ENCODE measurements at places on chromosomes 3 and 15.

DNA sequence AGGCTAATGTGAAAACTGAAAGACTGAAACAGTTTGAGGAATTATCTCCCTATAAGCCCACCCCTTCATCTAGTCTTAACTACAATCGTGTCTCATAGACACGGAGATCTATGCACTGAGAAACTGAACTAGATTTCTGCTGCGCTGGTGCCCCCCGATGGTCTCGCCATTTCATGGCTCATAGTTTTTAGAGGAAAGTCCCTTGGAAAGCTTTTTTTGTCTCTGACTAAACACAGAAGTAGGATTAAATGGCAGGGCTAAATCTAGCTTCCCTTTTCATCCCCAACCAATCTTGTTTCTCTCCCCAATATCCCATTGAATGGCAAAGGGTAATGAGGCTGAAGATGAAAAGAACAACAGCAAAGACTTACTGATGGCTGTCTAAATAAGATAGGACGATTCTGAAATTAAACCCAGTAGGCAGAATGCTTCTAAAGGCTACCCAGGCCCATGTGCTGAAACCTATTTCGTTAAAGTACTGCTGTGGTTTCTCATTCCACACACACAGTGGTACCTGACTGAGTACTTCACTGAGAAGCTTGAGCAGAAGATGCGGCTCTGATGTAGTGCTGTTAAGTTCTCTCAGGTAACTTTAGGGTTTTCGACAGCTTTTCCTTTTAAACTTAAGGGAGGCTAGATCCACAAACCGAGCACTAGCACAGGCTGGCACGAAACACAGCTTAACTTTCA, 142.7 kb downstream of the GADL1 start:
- peak; percentile 24 for DNase-seq

GRCh38 chr3:95886616-95887015, 927.8 kb upstream of the EPHA6 start:
- DNase-seq = no peak

- no peak for DNase-seq
Observed at GRCh38 chr3:128072454-128073184, 20.4 kb downstream of the SEC61A1 start.

GRCh38 chr3:61645148-61645547, 83.8 kb downstream of the PTPRG start:
- no peak for DNase-seq

DNA sequence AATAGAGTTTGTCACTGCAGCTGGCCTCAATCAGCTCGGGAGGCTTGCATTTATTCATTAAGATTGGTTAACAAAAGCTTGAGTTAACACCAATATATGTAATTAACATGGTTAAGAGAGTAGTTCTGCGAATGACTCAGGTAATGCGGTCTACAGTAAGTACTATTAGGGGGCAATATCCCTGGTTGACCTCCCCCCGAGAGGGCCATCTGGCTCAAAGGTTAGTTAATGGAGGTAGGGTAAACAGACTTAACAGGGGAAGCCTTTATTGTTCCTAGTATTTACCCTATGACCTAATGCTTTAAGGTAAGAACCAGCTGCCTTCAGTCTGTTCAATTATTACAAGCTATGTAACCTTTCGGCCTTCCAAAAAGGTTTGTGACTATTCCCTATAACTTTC, 403.3 kb upstream of the SGO1 start:
- DNase-seq = no peak

- no peak for DNase-seq
Observed at GRCh38 chr3:57820479-57820878, 64.4 kb downstream of the SLMAP start.

GRCh38 chr15:80779658-80780415, 667 bp downstream of the CEMIP start:
- peak; percentile 74 for DNase-seq

GRCh38 chr15:36784717-36785116, 205.3 kb downstream of the CDIN1 start:
- no peak for DNase-seq

GRCh38 chr15:51224428-51224827, 114.0 kb downstream of the CYP19A1 start:
- no peak for DNase-seq

DNA sequence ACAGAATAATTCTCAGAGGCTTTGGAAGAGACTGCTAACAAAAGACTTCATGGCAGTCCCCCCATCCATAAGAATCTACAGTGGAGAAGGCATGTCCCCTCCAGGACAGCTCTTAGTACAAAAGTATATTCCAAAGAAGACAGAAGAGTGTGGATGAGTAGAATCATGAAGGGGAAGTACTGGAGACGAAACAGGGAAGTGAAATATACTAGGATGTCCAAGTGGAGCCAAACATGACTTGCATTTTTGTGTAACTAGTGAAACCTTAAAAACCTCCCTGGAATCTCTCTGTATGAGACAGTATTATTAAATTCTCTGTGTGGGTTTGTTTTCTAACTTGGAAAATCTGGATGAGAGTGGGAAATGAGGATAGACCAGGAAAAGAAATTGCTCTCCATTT, 312.4 kb downstream of the RSL24D1 start:
- no peak for DNase-seq

GRCh38 chr3:190266265-190266912, 55.9 kb downstream of the CLDN1 start:
- DNase-seq = no peak

DNA sequence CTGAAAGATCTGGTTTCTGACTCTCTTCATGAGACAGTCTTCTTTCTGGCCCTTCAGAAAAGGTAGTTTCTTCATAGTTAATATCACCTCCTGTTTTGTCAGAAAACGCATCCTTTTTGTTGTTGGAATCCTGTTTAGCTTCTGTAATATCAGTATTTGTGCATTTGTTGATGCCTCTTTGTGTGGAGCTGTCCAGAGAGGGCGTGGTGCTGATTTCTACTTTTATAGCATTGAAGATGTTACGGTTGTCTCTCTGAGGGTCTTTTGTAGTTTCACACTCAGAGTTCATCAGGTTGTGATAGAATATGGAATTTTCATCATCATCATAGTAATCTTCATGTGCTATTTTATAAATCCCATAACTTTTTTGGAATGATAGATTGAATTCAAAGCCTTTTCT, 8.9 kb downstream of the GPR149 start:
- DNase-seq = no peak

- DNase-seq = peak; percentile 34
Observed at GRCh38 chr3:64575211-64575844, 112.5 kb downstream of the ADAMTS9 start.

DNA sequence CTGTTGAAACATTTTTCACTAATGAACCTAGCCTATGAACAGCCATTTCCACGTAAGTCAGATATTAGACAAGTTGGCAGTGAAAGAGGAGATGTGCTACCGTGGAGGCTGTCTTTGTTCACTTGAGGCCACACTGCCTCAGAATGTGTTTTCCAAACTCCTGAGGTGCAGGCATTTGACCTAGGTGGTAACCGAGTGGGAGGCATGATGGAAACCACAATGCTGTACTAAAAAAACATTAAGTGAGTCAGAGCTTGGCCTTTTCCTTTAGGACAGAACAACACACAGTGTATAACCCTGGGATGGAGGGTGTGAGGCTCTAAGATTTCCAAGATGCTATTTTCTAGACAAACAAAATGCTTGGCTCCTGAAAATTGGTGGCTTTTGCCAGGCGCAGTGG, 406.3 kb downstream of the SOX2 start:
- DNase-seq = no peak

DNA sequence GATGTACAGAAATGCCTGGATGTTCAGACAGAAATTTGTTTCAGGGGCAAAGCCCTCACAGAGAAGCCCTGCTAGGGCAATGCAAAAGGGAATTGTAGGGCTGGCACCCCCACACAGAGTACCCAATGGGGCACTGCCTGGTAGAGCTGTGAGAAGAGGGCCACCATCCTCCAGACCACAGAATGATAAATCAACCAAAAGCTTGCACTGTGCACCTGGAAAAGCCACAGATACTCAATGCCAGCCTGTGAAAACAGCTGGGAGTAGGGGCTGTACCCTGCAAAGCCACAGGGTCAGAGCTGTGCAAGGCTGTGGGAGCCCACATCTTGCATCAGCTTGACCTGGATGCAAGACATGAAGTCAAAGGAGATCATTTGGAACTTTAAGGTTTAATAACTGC, 477.9 kb upstream of the NECTIN3 start:
- no peak for DNase-seq

GRCh38 chr15:78712797-78713515, 71.9 kb upstream of the CHRNB4 start:
- DNase-seq = no peak

DNA sequence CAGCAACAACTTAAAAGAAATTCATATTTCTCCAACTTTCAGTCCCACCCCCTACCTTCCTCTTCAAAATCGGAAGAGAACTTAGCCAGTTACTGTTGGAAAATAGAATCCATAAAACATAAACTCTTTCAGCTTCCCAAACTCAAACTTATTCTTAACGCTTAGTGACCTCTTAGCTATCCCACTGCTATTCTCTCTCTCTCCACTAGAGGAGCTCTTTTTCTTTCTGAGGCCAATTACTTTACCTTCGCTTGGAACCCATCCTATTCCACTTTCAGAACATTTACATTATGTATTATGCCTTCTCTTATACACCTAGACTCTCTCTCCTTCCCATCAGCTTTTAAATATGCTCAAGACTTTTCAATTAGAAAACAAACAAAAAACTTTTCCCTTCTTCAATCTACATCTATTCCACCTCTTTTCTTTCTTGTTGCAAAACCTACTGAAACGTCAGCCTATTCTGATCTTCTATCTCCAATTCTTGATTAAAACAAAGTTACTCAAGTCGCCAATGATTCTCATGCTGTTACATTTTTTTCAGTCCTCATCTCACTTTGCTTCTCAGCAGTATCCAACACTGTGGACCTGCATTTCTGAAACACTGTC, 13.4 kb upstream of the GHSR start:
- peak; percentile 55 for DNase-seq

DNA sequence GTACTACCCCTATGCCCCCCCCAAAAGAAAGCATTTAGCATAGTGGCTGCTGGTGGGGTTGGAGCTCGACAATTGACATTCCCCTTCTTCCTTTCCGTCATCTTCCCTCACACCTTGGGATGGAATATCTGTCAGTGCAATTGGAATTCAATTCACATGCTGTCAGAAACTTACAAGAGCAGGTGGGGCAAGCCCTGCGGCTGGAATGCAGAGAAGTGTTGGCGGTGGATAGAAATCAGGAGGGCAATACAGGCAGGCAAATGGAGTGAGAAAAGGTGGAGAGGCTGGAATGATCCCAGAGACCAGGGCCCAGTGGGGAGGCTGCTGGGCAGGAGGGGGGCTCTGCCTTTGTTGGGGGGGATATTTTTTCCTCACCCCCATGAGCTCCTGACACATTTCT, 44.1 kb downstream of the FAM3D start:
- DNase-seq = no peak

DNA sequence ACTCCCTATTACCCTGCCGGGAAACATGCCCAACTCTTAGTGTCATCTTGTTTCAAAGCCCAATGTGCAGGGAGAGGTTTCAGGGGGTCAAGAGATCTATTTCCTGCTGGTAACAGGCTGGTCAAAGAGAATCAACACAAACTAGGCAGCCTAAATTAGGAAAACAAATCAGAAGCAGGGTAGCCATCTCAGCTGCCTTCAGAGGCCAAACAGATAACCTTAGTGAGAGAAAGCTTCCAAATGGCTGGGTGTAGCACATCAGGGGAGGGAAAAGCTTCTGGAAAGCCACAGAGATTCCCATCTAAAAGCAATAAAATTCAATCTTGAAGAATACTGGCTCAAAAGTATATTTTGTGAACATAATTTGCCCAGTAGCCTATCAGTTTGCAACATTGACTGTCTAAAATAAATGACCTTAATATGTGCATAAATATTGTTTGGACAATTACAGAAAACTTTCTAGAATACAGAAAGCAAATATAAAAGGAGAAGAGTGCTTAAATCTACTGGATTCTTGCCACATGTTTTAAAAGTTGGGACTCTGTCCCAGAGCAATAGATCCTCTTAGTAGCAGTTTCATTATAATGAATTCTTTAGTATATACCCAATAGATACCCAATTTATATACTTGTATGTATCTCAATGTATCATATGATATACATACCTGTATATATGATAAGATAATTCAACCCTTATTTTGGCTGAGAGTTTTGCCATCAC, 371.9 kb upstream of the RARB start:
- DNase-seq = no peak

GRCh38 chr15:97759363-97759762, 201.1 kb upstream of the ARRDC4 start:
- DNase-seq = no peak

DNA sequence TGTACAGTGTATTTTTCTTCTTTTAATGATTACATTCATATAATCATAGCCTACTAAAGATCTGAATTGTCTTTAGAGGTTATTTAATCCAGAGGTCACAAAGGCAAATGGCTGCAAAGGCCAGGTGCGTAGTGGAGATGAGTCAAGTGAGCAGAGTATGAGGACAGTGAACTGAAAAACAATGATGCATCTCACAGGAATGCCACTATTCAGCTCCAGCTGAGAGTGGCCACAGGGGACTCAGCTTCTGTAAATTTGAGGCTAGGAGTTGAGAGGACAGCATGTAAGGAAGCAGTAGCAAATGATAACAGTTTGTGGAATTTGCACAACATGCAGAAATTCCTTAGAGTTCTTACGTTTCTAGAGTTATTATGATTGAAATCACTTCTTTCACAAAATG, 50.4 kb downstream of the COL6A5 start:
- DNase-seq = no peak

DNA sequence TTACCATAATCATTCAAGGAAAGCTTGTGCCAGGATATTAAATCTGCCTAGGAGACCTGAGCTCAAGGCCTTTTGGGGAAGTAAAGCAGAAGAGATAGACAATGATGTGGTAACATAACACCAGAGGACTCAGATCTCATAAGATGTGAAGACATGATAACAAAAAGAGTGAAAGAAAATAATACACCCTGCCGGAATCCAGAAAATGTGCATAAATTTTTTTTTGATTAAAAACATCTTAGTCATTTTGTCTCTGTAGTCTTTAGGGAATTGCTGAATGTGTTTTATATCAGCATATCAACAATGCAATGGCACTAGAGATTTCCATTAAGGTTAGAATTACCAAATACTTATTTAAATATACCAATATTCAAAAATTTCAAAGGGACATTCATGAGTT, 326.8 kb upstream of the ROBO1 start:
- DNase-seq = no peak

DNA sequence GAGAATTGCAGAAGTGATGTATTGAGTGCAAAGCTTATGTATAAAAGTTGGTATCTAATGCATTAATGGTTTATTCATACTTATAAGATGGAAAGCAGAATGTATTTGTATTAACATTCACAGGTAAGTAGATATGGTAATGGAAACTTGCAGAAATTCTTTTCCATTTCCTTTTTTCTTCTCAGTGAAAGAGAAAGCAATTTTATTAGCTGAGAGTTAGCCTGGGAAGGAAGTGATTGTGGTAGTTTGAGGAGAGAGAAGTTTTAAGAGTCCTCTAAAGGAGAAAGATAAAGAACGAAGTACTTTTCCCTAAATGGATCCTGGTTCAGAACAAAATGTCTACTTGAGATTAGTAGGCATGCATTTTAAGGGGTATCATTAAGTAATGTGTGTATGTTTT, 60.1 kb upstream of the OSTN start:
- DNase-seq = no peak

GRCh38 chr3:127803619-127804018, 18.7 kb downstream of the MGLL start:
- no peak for DNase-seq

GRCh38 chr3:31936420-31937060, 44.5 kb downstream of the OSBPL10 start:
- DNase-seq = no peak

- DNase-seq = no peak
Observed at GRCh38 chr3:38623539-38623938, 25.9 kb downstream of the SCN5A start.
